ENCODE measurements at places on chromosomes 13 and 19.

DNA sequence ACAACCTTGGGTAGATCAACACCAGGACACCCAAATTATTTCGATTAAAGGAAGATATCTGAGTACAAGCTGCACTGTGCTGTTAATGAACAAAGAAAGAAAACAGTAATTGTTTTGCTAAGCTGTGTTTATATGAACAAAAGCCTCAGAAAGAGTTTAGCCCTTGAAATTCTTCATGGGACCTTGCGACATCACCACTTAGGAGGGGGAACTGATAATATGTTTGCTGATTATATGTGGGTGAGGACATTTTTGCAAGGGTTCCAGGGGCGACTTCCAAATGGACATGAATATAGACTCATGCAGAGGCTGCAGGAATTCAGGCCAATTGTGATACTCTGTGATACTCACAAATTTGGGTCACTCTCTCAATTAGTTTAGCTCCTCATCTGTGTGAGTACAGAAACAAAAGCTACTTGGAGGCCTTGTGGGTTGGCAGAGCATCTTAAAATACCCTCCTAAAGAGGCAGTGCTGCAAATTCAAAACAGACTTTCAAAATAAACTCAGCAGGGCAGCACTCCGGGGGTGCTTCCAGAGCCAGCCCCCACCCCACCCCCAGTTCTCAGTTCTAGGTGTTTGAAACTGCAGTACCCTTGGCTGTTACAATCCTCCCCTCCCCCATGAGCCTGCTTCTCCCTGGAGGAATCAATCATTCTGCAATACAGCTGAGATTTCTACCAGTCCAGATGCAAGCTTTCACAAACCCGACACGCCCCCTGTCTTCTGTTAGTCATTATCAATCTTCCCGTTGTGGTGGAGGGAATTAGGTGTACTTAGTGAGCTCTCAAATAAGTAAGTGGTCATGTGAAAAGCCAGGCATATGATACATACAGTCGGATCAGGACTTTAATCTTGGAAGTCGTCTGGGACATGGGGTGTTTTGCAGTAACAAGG, 97.0 kb upstream of the MBNL2 start:
- no peak for DNase-seq

DNA sequence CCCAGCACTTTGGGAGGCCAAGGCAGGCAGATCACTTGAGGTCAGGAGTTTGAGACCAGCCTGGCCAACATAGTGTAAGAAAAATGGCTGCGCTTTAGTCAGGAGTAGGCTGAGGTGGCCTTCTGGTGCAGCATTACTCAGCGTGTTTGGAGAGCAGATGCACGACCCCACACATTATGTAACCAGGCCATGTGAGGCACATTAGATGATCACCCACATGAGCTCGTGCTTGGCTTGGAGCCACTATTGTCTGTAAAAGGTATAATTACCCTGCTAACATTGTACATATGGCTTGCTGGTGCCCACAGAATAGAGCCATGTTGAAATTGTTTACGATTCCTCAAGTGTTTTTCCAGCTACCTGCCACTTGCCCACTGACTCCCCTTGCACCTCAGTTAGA, 24.0 kb upstream of the SCEL start:
- DNase-seq = no peak

DNA sequence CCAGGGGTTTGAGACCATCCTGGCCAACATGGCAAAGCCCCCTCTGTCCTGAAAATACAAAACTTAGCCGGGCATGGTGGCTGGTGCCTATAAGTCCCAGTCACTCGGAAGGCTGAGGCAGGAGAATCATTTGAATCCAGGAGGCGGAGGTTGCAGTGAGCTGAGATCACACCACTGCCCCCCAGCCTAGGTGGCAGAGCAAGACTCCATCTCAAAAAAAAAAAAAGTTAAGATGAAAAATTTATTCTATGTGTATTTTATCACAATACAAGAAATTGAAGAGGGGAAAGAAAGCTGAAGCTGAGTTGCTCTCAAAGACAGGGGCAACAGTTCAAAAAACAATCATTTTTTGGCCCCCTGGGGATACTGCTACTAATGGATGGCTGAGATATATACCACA, 31.1 kb downstream of the INSR start:
- DNase-seq = no peak

DNA sequence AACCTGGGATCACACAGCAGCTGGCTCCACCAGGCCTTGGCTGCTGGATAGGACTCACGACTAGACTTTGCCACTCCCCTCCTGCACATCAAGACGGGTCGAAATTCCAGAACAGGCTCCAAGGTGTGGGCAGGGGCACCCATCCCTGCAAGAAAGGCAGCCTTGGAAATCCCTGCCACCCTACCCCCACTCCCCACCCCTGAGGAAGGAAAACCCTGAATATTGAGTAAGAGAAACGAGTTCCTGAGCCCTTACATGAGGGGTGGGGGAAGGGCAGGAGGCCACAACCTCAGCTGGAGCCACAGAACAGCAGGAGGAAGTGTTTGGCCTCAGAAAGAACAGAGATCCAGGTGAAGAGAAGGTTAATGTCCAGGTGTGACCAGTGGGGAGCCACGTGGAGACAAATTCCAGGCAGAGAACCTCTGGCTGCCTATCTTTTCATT, 20.1 kb downstream of the DEDD2 start:
- DNase-seq = no peak

DNA sequence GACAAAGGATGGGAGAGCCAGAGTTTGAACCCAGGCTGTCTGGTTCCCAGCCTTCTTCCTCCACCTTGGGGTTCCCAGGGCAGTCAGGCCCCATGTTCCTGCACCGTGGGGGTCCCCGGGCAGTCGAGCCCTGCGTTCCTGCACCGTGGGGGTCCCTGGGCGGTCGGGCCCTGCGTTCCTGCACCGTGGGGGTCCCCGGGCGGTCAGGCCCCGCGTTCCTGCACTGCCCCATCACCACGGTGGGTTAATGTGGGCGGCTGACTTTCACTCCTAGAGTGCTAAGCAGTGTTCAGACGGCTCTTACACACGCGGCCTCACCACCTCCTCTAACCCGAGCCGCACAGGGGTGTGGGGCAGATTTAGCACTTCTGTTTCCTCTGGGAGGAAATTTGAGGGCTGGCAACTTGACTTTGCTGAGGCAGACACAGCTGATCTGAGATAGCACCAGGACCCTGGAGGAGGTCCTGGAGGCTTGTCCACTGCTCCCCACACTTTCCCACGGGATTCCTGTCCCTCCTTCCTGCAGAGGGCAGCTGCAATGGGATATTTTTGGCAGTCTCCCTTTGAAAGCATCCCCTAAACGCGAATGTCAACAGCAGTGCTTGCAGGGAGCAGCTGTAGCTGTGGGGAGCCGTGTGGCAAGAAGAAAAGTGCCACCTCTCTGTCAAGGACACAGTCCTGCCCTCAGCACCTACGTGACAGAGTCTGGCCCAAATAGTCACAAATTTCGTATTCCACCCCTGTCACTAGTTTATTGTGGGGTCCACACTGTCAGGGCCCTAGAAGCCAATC, 239.4 kb downstream of the TEX29 start:
- DNase-seq = no peak

All from CD4-positive, alpha-beta T cell treated with Interleukin-6 for 4 hours (primary cell).